Stimulated activated CD4-positive, alpha-beta T cell treated with anti-CD3 and anti-CD28 coated beads, Interleukin-4, amount 100 ng/mL, for 24 hours (primary cell): ENCODE measurements at places on chromosomes 7 and 10.

DNA sequence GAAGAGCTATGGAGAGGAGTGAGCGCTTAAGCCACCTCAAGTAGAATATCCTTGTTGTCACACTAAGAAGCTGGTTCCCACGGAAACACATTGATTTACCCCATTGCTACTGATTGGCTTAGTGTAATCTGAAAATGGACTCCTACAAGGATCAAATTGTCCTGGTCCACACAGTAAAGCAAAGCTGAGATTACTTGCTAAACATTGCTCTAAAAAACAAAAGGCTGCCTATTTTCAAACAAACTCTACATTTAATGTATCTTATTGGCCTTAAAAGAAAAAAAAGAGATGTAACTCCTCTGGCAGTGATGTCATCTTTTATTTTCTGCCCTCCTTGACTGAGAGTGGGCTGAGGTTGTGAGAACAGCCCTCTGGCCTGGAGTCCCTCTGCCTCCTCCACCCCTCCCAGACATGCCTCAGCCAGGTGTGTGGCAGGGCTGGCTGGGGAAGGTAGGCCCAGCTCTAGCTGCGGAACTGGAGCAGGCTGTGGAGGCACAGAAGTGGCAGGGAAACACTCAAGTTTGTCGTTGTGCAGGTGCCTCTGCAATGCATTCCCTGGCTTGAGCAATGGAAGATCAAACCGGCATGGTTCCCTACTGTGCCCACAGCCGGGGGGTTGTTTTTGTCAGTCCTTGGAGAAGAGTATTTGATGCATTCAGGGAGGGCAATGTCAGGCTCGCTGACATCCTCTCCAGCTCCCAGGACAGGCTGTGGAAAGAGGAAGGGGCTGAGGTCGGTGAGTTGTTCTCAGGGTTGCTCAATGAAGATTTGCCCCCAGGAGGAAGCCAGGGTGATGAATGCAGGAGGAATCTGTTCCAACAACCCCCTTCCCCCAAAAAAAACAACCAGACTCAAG is 9.1 kb downstream of the KLF6 start:
- no peak for DNase-seq

GRCh38 chr10:659688-660141 is 29.8 kb downstream of the DIP2C start:
- no peak for DNase-seq

DNA sequence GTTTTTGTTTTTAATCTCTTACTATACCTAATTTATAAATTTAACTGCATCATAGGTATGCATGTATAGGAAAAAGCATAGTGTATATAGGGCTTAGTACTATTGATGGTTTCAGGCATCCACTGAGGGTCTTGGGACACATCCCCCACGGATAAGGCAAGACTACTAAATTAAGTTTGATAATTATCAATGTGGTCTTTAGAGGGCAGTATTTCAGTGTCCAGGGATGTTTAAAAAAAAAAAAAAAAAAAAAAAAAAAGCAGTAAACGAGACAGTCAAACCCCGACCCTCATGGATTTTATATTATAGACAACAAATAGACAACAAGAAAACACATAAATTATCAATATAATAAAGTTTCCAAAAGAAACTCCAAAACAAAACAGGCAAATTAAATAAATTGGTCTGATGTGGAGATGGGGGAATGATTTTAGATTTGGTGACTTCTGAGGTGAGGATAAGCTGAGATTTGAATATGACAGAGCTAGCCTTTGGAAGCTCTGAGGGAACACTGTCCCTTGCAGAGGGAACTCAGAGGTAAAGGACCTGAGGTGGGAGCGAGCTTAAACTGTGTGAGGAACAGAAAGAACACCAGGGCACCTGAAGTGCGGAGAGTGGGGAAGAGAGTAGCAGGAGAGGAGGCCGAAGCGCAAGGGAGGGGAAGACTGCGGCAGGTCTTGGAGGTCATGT is 14.8 kb downstream of the ACSM6 start:
- no peak for DNase-seq

DNA sequence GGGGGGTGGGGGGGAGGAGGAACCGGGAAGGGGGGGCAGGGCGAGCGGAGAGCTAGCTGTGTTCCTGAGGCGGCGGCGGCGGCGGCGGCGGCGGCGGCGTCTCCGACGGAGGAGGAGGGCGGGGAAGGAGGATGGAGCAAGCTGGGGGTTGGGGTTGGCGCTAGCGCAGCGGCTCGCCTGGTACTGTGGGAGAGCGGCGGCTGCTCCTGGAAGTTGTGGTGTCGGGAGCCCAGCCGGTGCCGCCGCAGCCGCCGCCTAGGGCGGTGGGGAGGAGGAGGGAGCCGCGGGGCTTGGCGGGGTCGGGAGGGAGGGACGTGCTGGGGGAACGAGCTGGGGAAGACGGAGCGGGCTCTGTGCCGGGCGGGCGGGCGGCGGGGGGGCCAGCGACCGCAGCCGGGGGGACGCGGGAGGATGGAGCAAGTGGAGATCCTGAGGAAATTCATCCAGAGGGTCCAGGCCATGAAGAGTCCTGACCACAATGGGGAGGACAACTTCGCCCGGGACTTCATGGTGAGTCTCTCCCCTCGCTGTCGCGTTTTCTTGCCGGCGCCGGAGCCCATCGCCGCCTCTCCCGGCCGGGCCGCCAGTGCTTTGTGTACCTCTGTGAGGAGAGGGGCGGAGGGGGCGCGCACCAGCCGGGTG is at the start of gene PTPN12:
Gene PTPN12, plus strand, starts transcription at position 160 of the 642 bp plus-strand sequence. Its CDS starts 252 bp downstream, at position 412.
- DNase-seq = no peak

DNA sequence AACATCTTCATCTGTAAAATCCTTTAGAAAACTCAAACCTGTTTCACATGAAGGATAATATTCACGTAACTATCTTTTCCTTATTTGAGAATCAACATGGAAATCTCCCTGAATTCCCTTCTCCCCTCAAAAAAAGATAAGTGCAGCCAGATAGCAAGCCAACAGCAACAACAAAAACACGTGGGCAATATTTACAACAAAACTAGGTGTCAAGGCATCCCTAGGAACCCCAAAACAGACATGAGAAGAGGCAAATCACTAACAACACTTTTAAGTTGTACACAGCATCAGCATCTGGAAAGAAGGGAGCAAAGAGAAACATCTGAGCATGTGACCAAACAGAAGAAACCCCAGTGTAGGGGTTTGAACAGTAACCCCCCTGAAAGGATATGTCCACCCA is 12.2 kb downstream of the ARHGAP21 start:
- no peak for DNase-seq
